ENCODE measurements at places on chromosomes 4 and X. TPM values are rescaled to one million over a fixed set of nuclear protein-coding genes. Genes with fewer than 3 reads are reported as not detected.

GRCh38 chr4:115292320-115293092 is 179.1 kb upstream of the NDST4 start:
- DNase-seq, result no peak

DNA sequence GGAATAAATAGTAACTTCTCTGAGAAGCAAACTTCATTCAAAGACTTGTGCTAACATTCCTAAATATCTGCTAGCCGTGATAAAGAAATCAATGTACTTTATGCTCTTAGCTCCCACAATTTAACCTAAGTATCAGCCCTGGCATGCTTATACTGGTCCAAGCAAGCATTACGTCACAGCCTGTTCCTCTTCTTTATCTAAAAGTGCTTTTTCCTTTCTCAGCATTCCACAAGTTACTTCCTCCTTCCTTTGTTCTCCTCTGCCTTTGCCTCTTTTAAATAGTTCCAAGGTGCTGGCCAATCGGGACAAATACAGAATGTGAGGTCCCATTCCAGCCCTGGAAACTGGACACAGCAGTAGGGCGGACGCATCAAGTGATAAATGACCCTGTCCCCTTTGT is 249.6 kb downstream of the DHRSX start:
- DNase-seq, result no peak

GRCh38 chrX:18983666-18984380 is at the start of gene PHKA2:
Gene PHKA2, minus strand, starts transcription at chrX:18984114. Its CDS starts 182 bp downstream, at chrX:18983932.
- DNase-seq, result no peak

GRCh38 chr4:67581208-67581857 is 22.8 kb downstream of the STAP1 start:
- DNase-seq, result no peak

DNA sequence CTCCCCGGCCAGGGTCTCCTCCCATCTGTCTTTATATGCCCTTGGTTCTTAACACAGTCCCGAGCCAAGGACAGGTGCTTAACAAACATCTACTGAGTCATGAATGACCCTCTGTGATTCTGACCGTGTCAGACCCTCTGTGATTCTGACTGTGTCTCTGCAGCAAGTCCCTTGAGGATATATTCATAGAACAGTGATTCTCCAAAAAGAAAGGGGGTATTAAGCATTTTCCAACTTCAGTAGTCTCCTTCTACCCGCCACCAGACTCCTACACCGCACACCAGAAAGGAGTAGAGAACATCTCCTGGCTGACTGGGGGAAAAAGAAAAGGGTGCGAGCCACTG is 13.6 kb downstream of the ACSL1 start:
- DNase-seq, result peak; percentile 48

GRCh38 chrX:27619459-27619858 is 29.3 kb downstream of the DCAF8L2 start:
- DNase-seq, result peak; percentile 26

DNA sequence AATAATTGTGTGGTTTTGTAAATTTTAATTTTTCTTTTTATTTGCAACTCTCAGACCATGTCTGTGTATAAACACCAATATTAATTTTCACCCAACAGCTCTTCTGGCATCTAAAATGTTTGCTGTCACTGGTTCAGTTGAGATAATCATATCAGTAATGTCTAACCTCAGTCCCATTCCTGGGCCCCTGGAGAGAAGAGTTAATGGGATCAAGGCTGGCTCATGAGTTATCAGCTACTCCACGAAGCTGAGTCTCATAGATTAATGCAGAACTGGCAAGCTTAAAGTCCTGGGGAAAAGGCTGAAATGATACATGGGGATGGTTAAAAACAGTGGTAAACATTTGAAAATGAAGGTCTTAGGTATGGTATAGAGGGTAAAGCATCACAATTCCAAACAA is 28.4 kb upstream of the TSPAN5 start:
- no peak for DNase-seq

GRCh38 chr4:120144041-120144440 is 77.4 kb upstream of the MAD2L1 start:
- DNase-seq, result no peak

DNA sequence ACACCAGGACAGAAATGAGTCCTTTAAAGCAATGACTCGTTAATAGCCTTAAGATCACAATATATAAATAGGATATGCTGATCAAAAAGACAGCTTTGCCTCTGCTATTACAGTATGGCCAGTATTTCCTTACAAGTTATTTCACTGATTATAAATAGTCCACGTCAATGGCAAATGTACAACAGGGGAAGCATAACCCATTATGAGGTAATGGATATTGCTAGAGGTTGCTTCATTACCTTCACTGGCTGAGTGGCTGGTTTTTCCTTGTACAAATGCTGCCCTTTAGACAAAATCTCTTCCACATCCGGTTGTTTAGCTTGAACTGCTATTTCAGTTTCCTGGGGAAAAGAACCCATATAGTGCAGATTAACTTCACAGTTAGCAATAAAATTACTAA is 764.6 kb upstream of the FTHL17 start:
- DNase-seq, result no peak

DNA sequence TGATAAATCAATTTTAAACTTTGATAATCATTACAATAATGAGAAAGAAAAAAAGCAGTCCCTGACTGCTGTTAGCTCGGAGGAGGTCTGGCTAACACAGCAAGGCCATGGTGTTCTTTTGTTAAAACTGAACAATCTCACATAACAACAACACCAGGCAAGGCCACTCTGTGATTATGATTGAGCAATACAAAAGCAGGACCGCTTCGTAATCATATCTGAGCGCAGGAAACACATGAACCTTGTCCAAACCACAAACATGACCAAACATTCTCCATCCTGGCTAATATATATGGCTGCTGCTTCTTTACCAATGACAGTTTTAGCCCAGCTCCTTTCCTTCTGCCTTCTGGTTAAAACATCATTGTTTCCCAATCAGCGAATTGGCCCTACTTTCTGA is 76.8 kb upstream of the DDX53 start:
- no peak for DNase-seq

DNA sequence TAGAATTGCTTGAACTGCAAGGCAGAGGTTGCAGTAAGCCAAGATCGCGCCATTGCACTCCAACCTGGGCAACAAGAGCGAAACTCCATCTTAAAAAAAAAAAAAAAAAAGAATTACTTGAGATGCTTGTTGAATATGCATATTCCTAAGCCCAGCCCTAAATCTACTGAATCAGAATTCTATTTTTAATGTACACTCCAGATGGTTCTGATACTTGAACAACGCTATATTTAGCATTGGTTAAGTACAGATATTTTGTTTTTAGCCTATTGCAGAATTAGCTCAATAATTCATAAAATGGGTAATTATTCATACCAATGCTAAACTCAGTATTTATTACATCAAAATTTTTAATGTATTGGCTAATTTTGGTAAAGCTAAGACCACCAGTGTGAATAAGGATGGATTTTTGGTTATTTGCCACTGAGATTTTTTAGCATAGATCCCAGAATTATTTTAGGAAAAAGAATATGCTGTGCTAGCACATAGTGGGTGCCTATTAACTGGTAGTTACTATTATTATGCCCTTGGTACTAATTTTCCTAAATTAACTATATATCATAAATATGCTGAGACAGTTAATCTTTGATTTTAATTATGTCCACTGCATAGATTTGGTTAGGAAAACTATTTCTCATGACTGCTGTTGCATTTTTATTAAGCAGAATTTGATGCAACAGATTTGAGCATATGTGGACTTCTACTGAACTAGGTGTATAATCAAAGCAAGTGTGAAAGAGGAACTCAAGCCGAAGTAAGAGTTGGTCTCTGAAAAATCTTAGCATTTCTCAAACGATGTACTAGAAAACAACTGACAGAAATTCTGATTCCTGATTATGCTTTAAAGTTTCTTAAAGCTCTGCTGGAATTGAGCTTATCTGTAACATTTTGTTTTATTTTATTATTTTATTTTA is 9.2 kb downstream of the AREG start:
- no peak for DNase-seq

Gene HSFX3
- not detected for total RNA-seq

Gene CLCN5
- total RNA-seq, result 26.8 TPM

Gene RENBP
- total RNA-seq, result 12.3 TPM

Gene PAGE2
- total RNA-seq, result not detected
